Activated CD4-positive, CD25-positive, alpha-beta regulatory T cell treated with anti-CD3 and anti-CD28 coated beads, Interleukin-2, amount 50 U/mL, for 16 hours (primary cell): ENCODE measurements at places on chromosomes 1 and 21.

DNA sequence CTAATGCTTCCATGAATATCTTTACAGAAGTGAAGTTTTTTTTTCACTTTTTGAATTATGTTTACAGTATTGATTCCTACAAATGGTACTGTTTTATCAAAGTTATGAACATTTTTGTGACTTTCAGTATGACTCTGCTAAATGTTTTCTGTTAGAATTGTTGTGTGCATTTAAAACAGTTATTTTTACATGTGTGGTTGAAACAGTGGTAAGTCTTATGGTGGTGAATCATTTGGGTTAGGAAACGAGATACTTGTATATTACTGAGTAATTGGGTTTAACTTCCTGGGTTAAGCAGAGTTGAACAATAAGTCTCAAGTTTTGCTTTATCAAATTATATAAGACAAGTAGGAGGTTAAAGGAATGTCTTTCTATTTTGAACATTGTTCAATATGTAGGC lies 66.8 kb downstream of the VPS13D start:
- DNase-seq: no peak

- DNase-seq: peak; percentile 23
Measured at GRCh38 chr1:110339407-110340206, 430 bp downstream of the RBM15 start.

DNA sequence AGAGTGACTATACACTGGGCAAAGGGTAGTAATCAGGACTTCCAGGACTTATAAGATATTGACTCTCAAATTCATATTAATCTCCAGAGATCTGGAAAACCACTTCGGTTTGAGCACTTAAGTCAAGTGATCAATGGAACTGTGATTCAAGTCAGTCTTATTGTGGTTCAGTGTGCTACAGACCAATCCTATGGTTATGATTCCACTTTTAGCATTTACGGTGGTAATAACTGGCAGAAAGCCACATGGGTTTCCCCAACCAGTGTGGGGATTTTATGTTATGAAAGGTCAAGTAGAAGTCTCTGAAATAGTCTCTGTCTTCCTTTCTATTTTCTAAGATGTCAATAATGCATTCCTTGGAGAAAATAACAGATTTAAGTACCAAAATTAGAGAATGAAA lies 151.3 kb upstream of the NEGR1 start:
- DNase-seq: no peak

- no peak for DNase-seq
Measured at GRCh38 chr1:53477651-53478501, 18.7 kb downstream of the DMRTB1 start.

- no peak for DNase-seq
Measured at GRCh38 chr1:40014812-40015594, 25.5 kb upstream of the CAP1 start.

GRCh38 chr1:208326033-208326432 lies 81.8 kb upstream of the PLXNA2 start:
- no peak for DNase-seq

DNA sequence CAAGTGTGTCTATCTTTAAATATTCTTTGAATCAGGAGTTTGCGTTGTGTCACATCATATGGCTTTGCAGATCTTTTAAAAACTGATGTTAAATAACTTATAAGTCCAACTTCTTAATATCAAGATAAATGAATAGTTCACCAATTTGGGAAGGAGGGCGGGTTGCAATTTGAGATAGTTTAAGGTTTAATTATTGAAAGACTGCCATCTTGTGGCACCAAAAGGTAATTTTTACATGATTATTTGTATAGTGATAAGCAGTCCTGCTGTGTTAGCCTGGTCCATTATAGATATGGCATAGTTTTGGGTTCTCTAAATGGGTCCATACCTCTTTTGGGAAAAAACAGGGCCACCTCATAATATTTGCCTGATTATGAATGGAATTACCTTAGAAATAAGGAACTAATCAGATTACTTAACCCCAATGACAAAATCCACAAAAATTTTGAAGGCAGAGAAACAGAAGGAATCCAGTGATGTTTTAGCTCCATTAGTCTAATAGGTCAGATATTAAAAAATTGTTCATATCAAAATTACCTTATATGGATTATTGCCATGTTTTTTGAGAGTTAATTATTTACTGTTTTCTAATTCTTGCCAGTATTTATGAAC lies 64.3 kb downstream of the PRKAA2 start:
- DNase-seq: no peak

DNA sequence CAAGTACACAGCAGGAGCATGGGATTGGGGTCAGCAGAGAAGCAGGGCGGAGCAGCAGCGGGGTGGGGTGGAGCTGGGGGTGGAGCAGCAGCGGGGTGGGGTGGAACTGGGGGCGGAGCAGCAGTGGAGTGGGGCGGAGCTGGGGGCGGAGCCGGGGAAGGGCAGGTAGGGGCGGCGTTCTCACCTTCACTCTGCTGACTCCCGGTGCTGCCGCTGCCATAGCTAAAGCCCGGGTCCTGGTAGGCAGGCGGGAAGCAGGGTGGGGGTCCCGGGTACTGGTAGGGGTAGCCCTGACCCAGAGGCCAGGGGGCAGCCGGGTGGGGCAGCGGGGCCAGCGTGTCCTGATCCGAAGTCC lies 6.7 kb downstream of the TAS1R3 start:
- DNase-seq: no peak

DNA sequence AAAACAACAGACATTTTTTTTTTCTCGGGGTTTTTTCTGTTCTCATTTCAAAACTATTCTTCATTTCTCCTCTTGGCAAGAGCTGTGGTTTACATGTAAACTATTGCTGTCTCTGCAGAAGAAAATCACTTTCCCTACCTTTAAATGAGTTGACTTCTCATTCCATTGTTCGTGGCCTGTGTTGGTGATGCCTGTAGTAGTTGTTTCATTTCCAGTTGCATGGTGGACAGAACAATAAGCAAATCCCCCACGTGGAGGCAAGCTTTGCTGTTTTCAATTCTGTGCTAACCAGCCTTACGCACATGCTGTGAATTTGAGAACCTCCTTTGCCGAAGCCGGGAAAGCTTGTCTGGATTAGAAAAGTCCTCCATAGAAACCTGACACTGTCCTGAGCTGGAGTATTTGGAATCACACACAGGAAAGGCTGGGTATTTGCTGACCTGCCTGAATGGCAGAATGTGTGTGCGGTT lies 26.2 kb upstream of the MAP3K7CL start:
- no peak for DNase-seq

DNA sequence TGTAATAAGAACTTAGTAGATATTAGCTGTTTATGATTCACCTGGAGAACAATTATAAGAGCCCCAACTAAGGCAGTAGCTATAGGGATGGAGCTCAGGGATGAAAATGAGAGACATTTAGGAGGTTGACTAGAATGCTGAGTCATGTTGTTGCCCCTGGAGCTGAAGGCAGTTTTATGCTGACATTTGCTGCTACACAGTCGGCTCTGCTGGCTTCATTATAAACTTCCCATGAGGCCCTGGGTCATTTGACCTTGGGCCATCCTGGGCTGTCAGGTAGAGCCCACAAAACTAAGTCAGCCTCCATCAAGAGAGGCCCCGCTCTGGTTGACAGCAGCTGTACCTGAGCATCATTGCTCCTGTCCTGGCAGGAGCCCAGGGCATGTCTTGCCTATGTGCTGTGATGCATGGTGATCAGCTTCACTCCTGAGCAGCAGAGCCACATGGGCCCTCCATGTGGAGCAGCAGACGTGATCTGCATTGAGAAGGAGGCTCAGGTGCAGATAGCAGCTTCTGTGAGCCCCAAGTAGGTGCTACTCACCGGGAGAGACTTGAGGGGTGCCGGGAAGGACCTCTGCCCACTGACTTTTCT lies 112.4 kb downstream of the TBX19 start:
- no peak for DNase-seq

DNA sequence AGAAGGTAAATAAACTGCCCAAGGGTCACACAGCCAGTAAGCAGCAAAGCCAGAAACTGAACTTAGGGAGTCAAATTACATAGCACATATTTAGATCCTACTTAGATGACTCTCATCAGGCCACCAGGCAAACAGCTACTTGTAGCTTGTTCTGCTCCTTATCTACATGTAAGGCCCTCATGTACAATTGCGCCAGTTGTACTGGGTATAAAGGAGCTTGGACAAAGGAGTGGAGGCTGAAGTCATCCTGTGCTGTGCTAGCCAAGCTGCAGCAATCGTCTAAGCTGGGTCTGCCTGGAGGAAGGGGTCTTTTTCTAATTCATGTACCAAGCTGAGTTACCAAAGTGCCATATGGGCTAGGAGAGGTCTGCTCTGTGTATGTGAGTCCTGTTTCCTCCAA lies 12.8 kb downstream of the ETNK2 start:
- no peak for DNase-seq

- DNase-seq: no peak
Measured at GRCh38 chr1:54227891-54228310, 27.9 kb downstream of the MRPL37 start.

DNA sequence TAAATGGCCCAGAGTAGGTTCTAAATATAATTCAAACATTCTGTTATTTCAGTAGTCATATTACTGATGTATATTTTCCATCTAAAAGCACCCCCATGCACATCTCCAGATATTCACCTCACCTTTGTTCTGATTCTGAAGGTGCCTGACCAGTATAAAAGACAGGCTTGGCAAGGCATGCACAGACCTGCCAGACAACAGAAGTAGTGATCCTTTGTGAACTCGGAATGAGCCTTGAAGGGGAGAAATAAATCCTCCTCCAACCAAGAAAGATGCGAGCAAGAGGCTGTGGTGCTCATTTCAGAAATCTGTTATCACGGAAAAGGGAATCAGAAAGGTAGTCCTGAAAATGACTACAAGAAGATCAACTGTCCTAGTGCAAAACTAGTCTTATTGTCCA lies 287.3 kb downstream of the VAV3 start:
- DNase-seq: no peak

DNA sequence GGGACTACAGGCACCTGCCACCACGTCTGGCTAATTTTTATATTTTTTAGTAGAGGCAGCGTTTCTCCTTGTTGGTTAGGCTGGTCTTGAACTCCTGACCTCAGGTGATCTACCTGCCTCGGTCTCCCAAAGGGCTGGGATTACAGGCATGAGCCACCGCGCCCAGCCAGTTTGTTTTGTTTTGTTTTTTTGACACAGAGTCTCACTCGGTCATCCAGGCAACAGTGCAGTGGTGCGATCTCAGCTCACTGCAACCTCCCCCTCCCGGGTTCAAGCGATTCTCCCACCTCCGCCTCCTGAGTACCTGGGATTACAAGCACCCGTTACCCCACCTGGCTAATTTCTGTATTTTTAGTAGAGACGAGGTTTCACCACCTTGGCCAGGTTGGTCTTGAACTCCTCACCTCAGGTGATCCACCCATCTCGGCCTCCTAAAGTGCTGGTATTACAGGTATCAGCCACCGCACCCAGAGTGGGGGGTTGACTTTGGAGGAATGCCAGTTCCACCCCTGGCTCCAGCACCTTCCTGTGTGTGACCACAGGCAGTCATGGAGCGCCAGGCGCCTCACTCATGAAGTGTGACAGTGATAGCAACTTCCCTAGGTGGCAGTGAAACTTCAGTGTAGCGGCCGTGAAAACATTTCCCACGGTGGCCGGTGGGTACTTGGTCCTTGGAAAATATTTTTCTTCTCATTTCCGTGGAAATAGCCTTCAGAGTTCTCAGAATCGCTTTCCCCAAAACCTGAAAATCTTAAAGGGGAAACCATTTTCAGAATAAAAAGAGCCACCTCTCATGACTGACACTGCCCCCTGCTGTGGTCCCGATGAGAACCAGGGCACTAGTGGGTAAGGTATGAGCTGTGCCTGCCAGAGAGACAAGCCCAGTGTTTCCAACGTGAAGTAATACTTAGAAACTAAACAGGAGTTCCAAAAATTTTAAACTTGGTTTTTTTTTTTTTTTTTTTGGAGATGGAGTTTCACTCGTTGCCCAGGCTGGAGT lies 48.6 kb downstream of the WDR4 start:
- no peak for DNase-seq

GRCh38 chr1:45998020-45998617 lies 134.3 kb downstream of the PIK3R3 start:
- no peak for DNase-seq

DNA sequence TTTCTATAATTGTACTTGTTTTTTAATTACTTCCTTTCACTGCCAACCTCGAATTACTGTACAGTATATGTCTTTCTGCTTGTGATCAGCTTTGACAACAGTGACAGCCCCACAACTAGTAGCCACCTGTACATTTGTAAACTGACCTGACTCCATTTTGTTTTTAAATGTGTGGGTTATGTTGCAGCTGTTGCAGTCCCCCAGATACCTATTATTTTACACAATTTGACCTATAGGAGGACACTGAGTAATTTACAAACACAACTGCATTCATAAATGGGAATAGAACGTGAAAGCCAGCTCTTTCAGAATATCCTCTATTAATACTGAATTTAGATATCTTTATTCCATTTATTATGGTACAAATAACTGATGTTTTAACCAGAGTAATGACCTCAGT lies 2.5 kb upstream of the VAMP3 start:
- no peak for DNase-seq

GRCh38 chr1:39127513-39127912 lies 77.0 kb upstream of the MACF1 start:
- no peak for DNase-seq

GRCh38 chr1:53328009-53328461 lies at the start of gene LRP8:
Gene LRP8, minus strand, starts transcription at chr1:53328070. Its CDS starts 158 bp downstream, at chr1:53327912.
- DNase-seq: peak; percentile 62

DNA sequence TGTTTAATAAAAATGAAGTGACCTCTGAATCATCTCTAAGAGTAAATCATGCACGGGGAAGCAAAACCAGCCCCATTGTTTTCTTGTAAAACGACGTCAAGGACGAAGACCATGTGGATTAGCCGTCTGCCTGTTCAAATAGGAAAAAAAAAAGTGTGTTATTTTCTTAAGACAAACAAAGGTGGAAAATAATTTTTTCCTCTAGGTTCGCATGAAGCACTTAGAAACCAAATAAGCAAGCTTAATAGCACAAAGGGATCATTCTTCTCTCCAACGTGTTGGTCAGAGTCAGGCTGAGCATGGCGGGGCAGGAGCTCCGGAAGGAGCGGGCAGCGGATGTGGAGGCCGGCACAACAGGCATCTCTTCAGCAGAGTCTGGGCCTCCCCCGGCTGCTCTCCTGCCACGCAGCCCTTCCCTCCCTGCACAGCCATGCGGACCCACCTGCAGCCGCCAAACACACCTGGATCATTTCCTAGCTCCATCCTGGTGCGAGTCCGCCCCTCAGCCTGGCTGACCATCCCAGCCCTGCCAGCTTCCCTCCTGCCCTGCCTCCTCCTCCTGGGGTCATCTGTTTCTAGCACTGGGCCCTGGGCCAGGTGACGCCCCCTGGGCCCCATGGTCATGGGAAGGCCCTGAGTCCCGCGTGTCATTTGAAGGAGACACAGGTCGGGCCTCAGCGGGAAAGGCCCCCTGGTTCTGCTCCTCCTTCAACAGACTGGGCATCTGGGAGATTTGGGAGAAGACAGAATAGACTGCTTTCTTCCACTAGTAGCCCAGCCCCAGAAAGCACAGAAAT lies 40.2 kb downstream of the MX1 start:
- DNase-seq: no peak

- DNase-seq: no peak
Measured at GRCh38 chr1:217274927-217275654, 355.8 kb downstream of the GPATCH2 start.

GRCh38 chr1:214664651-214665433 lies 61.8 kb downstream of the CENPF start:
- DNase-seq: no peak
